Putamen (tissue), 1 donor: ENCODE measurements at places on chromosomes 12 and 14.
A peak's percentile ranks its signal among the peaks of the same experiment; 100 is the strongest.

DNA sequence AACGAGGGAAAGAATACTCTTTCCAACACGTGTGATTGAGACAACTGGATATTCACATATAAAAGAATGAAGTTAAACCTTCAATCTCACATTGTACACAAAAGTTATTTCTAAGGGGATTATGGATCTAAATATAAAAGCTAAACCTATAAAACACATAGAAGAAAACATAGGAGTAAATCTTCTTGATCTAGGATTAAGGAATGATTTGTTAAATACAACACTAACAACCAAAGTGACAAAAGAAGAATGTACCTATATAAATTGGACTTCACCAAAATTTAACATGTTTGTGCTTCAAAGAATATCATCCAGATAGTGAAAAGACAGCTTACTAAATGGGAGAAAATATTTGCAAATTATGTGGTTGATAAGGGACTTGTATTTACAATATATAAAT, 36.9 kb upstream of the DLGAP5 start:
- no peak for DNase-seq

DNA sequence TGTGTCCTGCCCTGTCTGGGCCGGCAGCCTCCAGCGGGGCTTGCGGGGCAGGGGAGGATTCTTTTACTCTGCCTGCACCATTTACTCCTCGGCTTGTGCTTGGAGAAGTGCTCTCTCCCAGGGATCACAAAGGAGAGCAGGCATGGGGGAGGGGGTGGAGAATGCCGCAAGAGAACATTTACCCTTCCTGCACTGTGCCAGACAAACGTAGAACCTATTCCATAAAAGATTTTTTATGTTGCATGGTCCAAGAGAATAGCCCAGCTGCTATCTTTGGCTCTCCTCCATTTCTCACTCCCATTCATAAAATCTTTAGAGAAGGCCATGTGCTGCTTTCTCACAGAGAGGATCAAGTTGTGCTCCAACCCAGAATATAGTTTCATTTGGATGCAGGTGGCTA, 159.4 kb downstream of the SPTSSA start:
- peak; percentile 2 for DNase-seq

GRCh38 chr12:116201908-116202307, 75.6 kb downstream of the MED13L start:
- no peak for DNase-seq

- DNase-seq: no peak
Measured at GRCh38 chr12:2886768-2887450, 3.8 kb upstream of the TULP3 start.

DNA sequence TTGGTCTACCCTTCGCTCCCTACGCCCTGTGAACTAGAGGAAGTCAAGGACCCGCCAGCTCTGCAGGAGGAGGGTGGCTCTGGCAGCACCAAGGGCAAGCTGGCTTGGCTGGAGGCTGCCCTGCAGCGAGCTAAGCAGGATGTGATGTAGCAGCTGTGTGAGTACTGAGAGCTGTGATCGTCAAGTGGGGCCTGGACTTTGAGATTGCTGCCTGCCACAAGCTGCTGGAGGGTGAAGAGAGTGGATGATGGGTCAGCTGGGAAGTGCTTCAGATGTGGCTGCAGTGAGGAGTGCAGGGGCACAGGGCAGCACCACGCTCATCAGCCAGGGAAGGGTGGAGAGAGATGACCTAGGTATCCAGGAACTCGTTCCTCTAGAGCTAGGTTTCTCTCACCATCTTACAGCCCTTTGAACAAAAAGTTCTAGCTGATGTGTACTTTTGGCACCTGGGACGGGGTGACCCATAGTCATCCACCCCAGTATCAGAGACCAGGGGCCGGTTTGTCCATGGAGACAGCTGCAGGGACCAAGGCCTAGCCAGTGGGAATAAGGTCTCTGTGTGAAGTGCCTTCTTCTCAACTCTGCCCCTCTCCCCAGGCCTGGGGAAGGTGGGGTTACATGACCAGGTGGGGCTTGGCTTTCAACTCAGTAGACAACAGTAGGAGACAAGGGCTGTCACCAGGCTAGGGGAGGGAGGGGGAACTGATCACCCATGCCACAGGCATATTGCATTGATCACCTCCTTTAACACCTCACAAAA, 3.2 kb downstream of the KRT86 start:
- no peak for DNase-seq

DNA sequence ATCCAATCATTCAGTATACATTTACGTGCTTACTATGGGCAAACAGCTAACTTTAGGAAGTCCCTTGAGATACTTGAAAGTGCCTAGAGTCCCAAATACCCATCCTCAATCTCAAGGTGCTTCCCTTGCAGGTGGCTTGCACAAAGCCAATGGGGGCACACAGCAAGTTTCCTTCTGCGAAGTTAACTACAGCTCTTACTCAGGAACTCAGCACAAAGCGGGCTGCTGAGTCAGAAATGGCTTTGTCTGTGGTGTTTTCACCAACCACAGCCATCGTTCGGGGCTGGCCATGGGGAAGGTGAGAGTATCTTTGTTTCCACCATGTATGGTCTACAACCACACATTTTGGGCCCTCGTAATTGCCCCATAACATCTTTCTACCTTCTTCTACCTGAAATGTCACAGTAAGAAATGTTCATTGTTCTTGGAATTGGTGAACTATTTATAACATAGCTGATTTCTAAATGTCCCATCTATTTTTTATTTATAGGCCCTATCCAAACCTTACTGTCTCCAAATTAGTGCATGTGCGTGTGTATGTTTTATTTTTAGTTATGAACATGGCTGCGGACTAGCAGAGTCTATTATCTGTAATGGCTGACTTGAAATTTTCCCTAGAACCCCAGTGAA, 13.9 kb downstream of the MFAP5 start:
- DNase-seq: no peak

GRCh38 chr14:59154373-59154772, 34.1 kb upstream of the DAAM1 start:
- DNase-seq: no peak

- DNase-seq: no peak
Measured at GRCh38 chr12:109989380-109989779, 6.8 kb downstream of the GIT2 start.

DNA sequence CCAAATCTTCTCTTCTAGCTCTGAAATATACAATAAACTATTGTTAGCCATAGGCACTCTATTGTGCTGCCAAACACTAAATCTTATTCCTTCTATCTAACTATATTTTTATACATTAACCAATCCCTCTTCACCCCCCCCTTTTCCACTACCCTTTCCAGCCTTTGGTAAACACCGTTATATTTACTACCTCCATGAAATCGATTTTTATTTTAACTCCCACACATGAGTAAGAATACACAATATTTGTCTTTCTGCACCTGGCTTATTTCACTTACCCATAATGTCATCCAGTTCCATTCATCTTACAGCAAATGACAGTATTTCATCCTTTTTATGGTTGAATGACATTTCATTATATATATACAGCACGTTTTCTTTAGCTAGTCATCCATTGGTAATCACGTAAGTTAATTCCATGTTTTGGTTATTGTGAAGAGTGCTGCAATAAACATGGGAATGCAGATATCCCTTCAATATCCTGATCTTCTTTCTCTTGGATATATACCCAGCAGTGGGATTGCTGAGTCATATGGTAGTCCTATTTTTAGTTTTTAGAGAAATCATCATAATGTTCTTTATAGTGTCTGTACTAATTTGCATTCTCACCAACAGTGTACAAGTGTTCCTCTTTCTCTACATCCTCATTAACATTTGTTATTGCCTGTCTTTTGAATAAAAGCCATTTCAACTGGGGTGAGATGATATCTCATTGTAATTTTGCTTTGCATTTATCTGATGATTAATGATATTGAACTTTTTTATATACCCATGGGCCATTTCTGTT, 34.2 kb upstream of the PLBD1 start:
- no peak for DNase-seq

DNA sequence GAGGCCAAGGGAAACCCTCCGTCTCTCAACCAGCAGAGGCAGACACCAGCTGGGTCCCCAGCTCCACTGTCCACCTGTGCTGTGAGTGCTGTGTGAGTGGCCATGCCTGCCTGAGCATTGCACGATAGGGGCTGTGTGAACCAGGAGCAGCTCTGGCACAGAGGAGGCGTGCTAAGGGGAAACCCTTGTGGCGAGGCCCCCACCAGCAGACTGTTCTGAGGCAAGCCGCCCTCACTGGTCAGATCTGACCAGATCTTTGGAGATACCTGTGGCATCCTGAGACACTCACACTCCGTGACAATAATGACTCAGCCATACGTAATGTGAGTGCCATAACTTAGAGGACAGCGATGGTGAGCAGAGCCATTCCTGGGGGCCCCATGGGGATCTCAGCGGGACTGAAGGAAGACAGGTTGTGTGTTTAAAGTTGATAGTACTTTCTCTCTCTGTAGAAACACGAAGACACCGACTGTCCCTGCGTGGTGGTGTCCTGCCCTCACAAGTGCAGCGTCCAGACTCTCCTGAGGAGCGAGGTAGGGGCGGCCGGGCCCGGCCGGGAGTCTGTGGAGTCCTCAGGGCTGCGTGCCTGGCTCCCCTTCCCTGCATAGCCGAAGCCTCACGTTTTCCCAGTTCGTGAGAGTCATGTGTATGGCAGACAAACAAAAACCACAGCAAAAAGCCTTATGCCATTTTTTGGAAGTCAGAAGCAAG, 36.6 kb upstream of the AMN start:
- DNase-seq: no peak

- DNase-seq: no peak
Measured at GRCh38 chr14:90976101-90976500, 84.3 kb downstream of the RPS6KA5 start.

GRCh38 chr12:52255926-52256583, 18.4 kb upstream of the KRT86 start:
- no peak for DNase-seq

GRCh38 chr12:117967512-117967911, 1.3 kb downstream of the KSR2 start:
- peak; percentile 21 for DNase-seq

DNA sequence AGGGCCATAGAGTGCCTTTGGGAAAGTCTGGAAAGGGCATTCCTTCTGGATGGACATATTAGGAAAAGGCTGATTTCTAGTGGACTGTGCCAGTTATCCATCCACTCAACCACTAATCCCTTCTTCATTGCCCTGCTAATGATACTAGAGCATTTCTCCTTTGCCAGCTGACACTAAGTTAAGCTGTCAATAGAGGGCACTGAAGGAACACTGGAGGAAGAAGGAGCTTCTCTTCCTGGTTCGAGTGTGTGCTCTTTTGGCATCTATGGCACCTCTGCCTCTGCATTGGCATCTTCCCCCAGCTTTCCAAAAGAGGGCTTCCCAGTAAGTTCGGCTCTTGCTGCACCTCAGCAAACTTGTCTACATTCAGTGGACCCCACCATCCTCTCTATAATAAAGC, 165.4 kb downstream of the DERA start:
- no peak for DNase-seq

DNA sequence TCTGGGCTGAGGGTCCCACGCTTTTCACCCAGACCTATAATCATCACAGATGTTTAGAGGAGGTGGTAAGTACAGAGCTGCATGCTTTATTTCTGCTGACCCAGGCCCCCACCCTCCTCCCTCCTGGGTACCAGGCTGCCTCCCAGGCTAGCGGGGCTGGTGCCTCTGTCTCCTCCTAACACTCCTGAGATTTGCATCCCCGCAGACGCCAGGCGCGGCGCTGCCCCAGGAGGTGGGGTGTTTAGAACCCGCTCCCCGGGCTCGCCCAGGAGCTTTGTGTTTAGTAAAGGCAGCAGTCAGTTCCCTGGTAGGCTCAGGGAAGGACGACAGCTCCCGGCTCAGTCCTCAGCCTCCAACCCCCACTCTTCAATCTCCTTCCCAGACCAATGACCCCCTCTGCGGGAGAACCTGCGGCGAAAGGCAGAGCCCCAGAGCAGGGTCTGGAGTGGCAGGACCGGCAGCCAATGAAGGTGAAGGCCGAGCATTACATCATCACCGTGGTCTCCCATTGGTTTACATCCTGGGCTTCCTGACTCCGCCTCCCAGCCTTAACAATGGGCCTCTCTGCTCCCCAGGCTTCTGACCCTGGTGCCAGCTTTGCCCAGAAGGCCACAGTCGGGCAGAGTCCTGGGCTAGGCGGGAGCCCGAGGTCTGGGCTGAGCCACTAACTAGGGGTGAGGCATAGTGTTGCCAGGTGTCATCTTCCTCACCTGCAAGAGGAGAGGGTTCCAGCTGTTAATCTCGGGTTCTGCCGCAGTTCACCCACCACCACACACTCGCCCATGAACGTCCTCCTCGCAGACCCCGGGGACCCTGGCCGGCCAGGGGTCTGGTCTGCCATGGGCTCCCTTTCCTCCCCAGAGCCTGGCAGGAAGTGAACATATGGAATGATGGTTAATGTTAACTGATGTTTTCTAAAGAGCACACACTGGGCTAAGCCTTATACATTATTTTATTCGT, 57.5 kb downstream of the CALM1 start:
- peak; percentile 98 for DNase-seq

GRCh38 chr12:80777587-80777986, 60.9 kb downstream of the MYF5 start:
- DNase-seq: no peak

DNA sequence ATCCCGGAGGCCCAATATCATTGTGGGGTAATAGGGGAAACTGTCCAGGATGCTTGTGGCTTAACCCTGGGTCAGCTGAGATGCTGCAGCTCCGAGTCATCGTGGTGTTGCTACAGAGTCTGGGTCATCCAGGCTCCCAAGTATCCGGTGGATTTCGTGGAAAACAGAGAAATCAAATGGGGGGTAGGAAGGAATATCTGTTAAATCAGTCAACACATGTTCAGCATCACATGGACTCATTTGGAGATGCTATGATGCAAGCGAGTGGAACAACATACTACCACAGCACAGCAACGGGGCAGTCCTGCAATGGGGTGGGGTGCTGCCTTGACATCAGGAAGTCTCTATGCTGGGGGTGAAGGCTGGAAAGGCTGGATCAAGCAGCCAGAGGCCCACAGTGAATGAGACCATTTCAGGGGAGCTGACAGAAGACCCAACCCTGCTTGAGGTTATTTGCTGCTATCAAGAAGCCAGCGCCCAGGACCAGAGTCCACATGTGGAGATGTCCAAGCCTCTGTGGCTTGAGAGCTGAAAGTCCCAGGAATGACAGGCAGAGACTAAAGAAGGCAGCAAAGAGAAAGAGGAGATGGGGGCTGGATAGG, 22.9 kb downstream of the VDR start:
- no peak for DNase-seq

DNA sequence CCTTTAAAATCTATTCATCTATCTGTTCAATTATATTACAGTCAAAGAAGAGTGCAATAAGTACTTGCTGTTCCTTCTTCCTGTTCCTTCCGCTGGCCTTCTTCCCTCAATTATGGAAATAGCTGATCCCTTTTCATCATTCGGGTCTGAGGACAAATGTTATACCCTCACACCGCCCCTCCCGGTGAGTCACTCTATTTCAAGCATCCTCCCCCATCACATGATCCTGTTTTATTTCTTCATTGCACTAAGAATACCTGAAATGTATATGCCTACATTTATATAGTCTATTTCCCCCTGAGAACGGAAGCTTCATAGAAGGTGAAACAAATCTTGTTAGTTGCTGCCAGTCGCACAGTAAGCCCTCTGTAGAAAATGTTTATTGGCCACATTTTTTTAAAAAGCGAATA, 2.5 kb downstream of the SLC38A1 start:
- DNase-seq: peak; percentile 34

- DNase-seq: no peak
Measured at GRCh38 chr14:53473480-53473879, 320.4 kb upstream of the DDHD1 start.
